RCC 7860 (cell line): ENCODE measurements at places on chromosomes 7 and 10.

- DNase-seq, result peak; percentile 35
Measured at GRCh38 chr7:48154792-48155413, 16.4 kb upstream of the ABCA13 start.

DNA sequence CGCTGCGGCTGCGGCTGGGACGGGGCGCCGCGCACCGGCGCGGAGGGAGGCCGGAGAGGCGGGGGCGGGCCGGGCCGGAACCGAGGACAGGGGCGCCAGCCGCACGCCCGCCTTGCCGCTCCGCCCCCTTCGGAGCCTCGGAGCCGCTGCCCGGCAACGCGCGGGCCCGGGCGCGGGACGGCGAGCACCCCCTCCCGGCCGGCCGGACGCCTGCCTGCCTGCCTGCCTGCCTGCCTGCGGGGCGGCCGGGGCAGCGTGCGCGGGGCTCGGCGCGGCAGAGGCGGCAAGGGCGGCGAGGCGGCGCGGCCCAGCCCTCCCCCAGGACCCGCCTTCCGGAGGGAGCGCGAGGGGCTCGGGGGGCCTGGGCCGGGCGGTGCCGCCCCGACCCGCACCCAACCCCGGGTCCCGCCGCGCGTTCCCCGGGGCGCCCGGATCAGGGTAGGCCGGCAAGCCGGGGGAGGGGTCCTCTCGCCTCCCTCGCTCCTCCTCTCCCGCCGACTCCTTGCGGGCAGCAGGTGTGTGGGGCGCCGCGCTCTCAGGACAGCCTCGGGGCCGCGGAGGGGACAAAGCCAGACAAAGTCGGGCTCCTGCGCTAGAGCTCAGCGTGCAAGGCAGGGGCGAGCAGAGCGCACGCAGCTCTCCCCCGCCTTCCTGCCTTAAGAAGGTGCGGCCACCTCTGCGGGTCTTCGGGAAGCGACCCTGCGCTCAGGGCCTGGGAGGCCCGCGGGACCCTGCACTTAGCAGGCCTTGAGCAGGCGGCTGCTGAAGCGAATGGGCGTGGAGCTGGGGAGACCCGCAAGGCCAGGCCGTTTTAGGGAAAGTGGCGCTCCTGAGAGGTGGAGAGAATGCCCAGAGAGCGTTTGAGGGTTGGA is at the start of gene KIAA1549:
TSS of gene KIAA1549 (minus strand) at position 58 of the 872 bp plus-strand sequence. CDS start 120 bp downstream, outside the sequence.
- peak; percentile 56 for DNase-seq

DNA sequence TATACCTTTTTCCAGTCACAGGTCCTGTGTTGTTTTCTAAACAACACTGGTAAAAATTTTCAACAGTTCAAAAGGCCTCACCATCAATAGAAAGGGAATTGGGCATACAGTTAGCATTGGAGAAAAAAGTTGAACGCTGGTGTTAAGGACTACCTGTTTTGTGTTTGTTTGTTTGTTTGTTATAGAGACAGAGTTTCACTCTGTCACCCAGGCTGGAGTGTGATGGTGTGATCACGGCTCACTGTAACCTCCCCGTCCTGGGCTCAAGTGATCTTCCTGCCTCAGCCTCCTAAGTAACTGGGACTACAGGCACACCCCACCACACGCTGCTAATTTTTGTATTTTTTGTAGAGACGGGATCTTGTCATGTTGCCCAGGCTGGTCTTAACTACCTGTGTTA is 306.1 kb downstream of the PRPF18 start:
- no peak for DNase-seq

DNA sequence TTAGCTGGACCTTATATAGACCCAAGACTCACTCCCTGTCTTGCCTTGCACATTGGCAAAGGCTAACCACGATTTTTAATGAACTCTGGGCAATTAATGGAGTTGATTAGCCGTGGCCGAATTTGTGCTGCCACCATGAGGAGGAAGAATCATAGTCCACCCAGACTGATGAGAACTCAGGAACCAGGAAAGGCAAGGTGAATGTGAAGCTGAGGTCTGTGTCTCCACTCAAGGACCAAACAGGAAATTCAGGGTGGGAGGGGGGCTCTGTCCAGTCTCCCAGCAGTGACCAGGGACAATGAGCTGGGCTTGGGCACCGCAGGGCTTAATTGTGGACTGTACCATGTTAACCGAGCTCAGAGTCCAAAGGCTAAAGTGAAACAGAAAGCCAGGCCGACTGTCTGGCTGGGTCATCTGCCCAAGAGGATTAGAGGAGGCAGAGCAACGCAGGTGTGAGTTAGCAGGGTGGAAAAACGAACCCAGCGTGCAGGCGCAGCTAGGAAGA is 127.0 kb upstream of the JCAD start:
- peak; percentile 75 for DNase-seq

- no peak for DNase-seq
Measured at GRCh38 chr7:73631558-73631957, 7.2 kb upstream of the MLXIPL start.

DNA sequence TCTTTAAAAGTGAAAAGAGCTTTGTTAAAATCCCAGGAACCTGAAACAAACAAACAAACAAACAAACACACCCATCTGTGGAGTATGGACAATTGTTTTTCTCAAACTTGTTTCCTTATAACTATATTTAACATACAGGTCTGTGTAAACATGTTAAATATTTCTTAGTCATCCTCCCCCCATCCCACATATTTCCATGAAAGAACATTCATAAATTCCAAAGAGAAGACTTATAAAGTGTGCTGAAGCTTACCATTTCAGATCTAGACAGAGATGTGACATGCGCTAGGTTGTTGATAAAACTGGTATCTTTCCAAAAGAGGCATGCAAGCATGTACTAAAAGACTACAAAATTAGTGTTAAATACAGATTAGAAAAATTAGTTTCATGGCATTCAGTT is 6.5 kb downstream of the FKBP14 start:
- DNase-seq, result no peak

- DNase-seq, result no peak
Measured at GRCh38 chr10:29908962-29909361, 150.4 kb downstream of the JCAD start.

GRCh38 chr7:1249731-1250130 is 17.1 kb downstream of the UNCX start:
- no peak for DNase-seq

DNA sequence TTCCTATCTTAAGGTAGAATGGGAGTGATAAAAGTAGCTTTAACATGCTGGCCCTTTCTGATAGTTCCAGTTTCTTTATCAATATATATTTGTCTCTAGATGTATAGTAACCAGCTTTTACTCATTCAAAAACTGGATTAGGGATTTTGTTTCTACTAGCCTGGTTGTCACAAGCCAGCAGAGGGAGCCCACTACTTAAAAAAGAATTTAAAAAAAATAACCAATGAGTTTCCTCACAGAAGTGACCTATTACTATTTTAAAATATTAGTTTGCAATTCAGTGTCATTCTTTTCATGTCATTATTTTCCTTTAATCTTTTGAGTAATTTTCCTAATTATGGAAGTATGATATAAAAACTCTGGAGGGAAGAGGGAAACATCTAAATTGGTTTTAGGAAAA is 142.1 kb downstream of the PHTF2 start:
- DNase-seq, result peak; percentile 35

- DNase-seq, result no peak
Measured at GRCh38 chr7:155261031-155261985, 36.4 kb upstream of the INSIG1 start.

DNA sequence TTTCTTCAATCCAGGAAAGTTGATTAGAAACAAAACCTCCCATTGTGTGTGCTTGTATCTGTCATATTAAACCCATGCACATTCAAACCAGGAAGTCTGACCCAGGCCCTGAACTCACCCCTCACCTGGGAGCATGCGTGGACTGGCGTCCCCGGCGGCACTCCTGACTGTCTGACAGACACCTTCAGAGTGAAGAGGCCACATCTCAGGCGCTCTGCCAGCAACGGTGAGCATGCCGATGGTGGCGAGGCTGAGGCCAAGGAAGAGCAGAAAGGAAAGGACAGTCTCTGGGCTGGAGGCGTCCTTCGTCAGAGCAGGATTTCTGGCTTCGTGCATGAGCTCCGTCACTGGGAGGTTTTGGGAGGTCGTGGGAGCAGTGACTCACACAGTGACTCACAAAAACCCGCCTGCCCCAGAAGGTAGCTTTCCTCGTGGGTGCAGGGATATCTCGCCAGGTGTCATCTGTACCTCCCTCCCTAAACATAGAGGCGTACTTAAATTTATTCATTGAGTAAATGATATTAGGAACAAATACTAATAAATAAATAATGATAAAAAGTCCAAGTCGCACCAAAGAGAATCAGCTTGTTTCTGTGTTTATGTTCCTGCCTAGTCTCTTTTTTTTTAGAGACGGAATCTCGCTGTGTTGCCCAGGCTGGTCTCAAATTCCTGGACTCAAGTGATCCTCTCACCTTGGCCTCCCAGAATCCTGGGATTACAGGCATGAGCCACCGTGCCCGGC is 13.5 kb downstream of the IQCE start:
- DNase-seq, result peak; percentile 67

DNA sequence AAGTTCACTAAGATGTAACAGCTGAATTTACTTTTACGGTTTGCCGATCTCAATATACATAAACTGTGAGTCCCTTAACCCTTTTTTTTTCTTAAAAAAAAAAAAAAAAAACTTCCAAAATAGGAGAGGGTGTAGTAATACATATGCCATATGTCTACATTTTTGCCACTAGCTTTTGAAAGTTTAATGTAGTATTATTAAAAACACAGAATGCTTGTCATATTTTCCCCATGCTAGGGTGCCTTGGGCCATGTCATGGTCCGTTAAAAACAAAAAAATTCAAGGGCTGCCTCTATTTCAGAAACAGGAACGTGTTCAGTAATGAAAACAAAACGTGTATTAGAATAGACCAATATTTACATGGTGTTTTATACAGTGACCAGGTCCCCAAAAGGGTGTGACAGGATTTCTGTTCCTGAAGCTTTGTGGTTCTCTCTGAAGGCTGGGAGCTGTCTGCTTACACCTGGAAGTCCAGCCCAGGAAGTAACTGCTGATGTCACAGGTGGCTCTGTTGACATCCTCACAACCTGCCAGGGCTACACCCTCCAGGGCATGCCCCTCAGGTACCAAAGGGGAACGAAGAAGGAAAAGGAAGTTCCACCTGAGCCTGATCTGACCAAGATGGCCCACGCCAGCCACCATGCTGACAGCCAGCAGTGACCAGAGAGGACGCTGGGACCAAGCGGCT is 79.0 kb downstream of the COBL start:
- no peak for DNase-seq

- DNase-seq, result peak; percentile 83
Measured at GRCh38 chr10:31034098-31034909, 2.6 kb upstream of the ZNF438 start.

DNA sequence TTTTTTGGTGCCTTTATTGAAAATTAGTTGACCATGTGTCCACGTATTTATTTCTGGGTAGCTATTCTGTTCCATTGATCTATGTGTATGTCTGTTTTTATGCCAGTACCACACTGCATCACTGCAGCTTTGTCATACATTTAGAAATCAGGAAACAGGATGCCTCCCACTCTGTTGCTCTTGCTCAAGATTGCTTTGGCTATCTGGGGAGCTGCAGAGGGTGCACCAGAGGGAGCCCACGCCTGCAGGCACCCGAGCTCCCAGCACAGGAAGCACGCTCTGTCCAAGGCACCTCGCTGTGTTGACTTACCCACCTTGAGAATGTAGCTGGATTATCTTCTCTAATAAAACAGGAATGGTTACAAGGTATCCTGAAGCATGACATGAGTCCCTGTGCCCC is 301.7 kb downstream of the TCERG1L start:
- no peak for DNase-seq

- no peak for DNase-seq
Measured at GRCh38 chr10:106980495-106981451, 183.7 kb downstream of the SORCS1 start.

DNA sequence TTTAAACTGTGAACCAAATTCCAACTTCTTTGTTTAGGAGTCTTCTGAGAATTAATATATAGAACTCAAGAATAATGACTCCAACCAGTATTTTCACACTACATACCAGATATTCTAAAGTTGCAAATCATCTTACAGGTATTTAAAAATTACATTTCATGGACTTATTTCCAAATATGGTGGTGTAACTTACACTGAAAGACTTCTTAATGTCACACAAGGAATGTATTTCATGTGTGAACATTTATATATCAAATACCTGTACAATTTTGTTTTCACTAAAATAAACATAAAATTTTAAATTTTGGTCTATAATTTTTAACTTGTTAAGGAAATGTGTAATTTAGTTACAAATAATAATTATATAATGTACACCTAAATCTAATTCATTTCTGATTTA is 2.6 kb upstream of the CDK6 start:
- no peak for DNase-seq

- peak; percentile 46 for DNase-seq
Measured at GRCh38 chr7:93757426-93757825, 133.1 kb downstream of the TFPI2 start.

DNA sequence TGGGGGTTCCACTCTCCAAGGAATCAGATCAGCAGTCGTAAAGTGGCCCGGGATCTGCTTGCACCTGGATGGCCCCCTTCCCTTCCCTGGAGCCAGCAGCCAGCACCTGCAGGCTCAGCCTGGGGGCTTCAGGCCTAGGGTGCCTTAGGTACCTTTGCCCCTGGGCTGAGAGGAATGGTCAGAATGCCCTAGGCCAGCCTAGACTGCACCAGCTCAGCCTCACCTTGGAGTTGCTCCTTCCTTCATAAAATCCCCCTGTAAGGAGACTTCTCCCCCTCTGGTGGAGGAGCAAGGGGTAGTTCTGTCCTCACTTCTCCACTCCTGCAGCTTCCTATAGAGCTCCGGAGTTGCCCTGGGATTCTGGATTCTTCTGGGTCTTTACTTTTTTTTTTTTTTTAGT is 32.4 kb upstream of the LBX1 start:
- DNase-seq, result no peak

GRCh38 chr7:79347351-79347750 is 106.1 kb downstream of the MAGI2 start:
- no peak for DNase-seq

- peak; percentile 69 for DNase-seq
Measured at GRCh38 chr7:142385491-142386340, 127.9 kb upstream of the PRSS58 start.

- no peak for DNase-seq
Measured at GRCh38 chr7:94272821-94273583, 121.7 kb upstream of the COL1A2 start.

- DNase-seq, result no peak
Measured at GRCh38 chr10:3372281-3372680, 199.7 kb upstream of the PITRM1 start.

DNA sequence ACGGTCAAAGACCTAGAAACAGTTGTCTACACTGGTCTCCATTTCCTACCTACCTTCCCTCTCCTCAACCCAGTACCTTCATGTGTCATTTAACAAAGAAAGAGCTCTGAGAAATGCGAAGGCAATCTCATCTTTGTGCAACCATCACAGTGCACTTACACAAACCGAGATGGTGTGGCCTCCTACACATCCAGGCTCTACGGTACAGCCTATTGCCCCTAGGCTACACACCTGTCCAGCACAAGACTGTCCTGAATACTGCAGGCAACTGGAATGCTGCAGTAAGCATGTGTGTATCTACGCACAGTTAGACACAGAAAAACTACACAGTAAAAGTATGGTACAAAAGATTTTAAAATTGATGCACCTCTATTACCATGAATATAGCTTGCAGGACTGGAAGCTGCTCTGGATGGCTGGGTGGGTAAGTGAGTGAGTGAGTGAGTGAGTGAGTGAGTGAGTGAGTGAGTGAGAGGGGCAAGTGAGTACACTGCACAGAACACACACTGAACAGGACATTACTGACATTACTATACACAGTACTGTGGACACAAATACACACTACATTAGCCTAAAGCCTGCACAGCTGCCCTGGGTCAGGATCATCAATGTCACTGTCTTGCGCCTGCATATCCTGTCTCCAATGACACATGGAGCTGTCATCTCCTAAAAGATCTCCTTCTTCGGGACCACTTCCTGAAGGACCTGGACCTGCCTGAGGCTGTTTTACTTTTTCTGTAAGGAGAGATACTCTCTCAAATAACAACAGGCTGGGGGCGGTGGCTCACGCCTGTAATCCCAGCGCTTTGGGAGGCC is 18.5 kb downstream of the ITGB1 start:
- no peak for DNase-seq
